Foreskin keratinocyte (primary cell): ENCODE measurements at places on chromosomes 4 and X. TPM values are rescaled to one million over a fixed set of nuclear protein-coding genes. Genes with fewer than 3 reads are reported as not detected.

Gene SLC4A4
- 0.92 and 2.2 TPM in 2 replicates for total RNA-seq

Gene TACR3
- total RNA-seq, result not detected in 2 replicates

Gene NHSL2
- 0.37 and 0.42 TPM in 2 replicates for total RNA-seq

Gene SPANXB1
- total RNA-seq, result not detected in 2 replicates

Gene IL21
- total RNA-seq, result not detected in 2 replicates
